ENCODE measurements at places on chromosomes 3 and 15. TPM values are rescaled to one million over a fixed set of nuclear protein-coding genes. Genes with fewer than 3 reads are reported as not detected.

- no peak for DNase-seq
Observed at GRCh38 chr15:85168642-85169173, 187.1 kb downstream of the PDE8A start.

The CCR3 gene
- total RNA-seq, result 0.51 TPM

DNA sequence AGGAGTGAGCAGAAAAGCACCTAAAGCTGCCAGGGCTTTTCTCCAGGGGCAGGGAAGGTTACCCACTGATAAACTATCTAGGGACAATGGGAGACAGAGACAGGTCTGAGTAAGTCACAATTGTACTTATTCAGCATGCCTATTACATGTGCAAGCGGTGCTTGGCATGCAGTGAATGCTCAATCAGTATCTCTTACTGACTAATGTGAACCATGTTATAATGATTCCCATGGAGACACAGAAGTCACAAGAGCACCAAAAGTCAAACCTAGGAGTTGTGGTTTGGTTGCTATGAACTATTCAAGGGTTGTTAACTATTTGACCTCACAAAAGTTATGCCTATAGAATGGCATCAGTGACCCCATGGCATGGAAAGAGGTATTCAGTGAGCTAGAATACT, 50.0 kb upstream of the RASGRP1 start:
- no peak for DNase-seq

The SLC27A2 gene
- 0.31 TPM for total RNA-seq

DNA sequence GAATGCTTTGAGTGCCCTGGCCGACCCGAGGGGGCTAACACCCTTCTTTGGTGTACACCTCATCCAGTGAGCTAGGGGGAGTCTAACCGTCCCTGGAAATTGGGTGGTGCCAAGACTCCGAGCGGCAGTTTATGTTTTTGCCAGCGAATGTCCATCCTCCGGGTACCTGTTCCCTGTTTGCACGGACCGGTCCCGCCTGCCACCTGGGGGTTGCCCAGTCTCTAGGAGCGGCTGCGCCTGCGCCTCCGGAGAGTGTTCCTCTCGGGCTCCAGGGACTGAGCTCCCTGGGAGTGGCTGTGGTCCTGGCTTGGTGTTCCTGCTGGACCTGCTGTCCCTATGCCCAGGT, 913 bp upstream of the WNT7A start:
- no peak for DNase-seq

DNA sequence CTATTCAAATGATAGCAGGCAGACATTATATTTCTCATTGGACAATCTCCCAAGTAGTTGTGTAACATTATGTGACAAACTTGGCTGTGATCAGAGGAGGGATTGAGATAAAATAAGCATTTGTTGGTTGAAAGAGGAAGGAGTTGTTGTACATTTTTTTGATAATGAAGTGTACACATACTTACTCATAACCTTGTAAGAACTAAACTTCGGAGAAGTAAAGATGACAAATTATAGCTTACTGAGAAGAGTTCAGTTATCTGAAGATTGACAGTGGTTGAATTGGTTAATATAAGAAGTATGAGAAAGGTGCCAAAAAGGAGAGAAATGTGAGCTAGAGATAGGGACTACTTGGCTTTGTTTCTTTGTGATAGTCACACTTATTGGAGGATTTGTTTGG, 32.6 kb downstream of the STT3B start:
- no peak for DNase-seq

DNA sequence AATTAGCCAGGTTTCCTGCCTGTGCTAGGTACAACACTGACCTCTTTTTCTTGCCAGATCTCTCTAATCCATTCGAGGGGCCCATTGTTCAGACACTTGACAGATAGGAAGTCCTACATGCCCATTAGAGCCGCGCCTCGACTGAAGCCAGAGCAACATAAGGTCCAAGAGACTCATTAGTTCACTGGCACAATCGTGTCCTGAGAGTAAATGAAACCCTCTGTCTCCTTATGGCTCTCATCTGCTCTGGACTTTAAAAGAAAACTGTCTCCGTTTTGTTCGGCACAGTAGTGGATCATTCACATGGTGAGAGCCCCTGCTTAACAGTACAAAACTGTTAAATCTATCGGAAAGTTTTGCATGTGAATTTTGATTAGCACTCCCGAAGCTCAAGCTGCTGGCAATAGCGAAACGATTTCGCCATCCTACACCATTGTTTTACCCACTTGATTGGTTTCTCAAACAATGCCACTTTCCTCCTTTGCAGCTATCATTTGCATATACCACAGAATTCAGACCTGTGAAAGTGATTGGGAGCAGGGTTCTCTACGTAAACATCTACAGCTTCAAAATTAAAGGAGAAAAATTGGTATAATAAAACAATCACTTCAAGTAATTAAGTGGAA, 19.0 kb upstream of the C15orf61 start:
- no peak for DNase-seq

The CLDN16 gene
- total RNA-seq, result not detected
